ENCODE measurements at places on chromosomes 1 and 21.

- no peak for DNase-seq
These were observed 34.2 kb upstream of the IFNLR1 start for GRCh38 chr1:24221246-24221645.

- no peak for DNase-seq
These were observed 571.2 kb downstream of the ADGRL2 start for GRCh38 chr1:82371844-82372498.

- no peak for DNase-seq
These were observed 18.7 kb downstream of the SMAP2 start for GRCh38 chr1:40392221-40392620.

GRCh38 chr21:34857122-34857713 lies 188.4 kb downstream of the CLIC6 start:
- DNase-seq, result no peak

DNA sequence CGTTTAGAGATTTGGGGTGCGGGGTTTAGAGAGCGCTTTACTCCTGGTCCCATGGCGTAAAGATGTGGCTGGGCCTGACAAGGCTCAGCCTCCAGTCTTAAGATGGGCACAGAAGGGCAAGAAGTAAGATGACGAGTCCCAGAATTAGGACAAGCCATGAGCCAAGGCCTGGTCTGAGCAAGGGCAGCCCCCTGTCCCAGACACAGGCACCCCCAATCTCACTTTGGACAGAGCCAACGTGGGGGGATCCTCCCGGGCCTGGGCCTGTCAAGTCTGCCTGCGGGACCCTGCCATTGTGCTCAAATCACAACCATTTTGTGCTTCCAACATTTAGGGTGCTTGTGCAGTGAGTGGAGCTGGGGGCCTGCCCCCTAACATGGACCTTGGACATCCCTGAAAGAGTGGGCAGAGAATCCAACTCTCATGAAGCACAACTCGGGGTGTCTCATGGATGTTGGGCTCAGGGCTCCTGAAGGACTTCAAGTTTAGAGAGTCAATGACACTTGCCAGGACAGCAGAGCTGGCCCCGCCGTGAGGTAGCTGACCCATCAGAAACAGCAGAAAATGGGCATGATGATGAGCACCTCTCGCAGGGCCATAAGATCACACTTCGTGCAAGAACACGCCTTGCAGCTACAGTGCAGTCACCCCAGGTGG lies 52.6 kb downstream of the KIF21B start:
- DNase-seq, result no peak

DNA sequence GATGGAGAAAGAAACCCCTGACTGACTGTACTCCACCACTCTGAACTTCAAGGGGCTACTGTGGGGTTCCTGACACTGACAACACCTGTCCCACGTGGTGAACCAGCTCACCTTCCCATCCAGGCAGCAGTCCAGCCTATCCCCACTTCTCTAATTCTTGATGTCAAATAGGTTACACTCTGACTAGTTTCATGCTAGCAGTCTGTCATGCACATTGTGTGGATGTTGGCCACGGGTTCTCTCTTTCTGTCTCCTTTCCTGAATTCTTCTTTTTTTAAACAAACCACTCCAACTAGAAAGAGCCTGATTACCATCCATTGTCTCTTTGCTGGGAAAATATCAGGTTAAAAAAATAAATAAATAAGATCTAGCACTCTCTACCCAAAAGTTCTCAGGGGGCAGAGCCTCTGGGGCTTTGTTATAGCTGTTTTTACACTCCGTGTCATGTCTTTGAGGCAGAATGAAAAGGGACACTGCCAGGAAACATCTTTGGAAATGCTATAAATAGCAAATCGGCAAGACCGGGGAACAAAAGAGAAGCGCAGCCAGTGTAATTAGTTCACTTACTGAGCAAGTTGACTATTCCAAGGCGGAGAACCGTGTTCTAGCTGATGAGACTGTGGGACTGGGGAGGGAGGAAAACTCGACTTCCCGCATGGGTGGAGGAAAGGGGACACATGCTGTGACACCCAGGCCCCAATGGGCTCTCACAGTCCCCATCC lies 356.1 kb downstream of the OMA1 start:
- no peak for DNase-seq

- DNase-seq, result peak; percentile 19
These were observed 29.5 kb downstream of the ARHGEF16 start for GRCh38 chr1:3483801-3484444.

DNA sequence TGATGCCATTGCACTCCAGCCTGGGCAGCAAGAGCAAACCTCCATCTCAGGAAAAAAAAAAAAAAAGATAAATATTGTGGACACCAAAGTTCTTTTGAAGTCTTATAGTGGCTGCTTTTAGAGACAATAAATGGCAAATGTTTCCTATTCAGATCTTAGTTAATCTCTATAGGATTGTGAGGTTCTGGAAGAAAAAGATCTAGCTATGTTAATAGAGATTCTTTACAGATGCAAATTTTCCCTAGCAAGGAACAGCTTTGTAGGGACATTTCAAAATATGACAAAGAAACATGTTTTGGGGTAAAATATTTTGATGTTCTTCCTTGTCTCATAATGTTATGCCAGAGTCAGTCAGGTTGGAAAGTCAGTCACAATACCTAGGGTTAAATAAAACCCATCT lies 24.5 kb upstream of the RCC2 start:
- no peak for DNase-seq

- no peak for DNase-seq
These were observed 13.8 kb downstream of the OPTC start for GRCh38 chr1:203507759-203508158.

- no peak for DNase-seq
These were observed 112.1 kb downstream of the RUNX1 start for GRCh38 chr21:34936883-34937563.

GRCh38 chr1:228289239-228289849 lies 81.5 kb downstream of the OBSCN start:
- no peak for DNase-seq

GRCh38 chr1:21312407-21312992 lies 22.2 kb upstream of the ECE1 start:
- no peak for DNase-seq
